ENCODE measurements at places on chromosomes 7 and 10. TPM values are rescaled to one million over a fixed set of nuclear protein-coding genes. Genes with fewer than 3 reads are reported as not detected.
A peak's percentile ranks its signal among the peaks of the same experiment; 100 is the strongest.

Gene AKR1C4
- not detected for total RNA-seq

Gene FGF8
- total RNA-seq: not detected

DNA sequence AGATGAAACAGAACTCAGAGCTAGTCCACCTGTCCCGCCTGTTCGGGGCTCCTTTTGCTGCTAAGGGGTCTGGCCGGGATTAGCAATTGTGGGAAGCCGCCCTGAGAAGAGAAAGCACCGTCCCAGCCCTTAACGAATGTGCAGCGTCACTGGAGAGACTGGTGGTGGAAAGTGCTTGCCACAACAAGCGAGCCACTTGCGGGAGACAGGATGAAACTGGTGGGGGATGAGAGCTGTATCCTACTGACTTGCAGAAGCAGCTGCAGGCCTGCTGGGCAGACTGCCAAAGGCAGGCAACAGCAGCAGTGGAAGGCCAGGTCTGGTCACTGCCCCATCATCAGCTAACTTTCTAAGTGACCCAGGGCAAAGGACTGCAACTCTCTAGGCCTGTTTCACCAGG lies 95.4 kb downstream of the FAM53B start:
- peak; percentile 77 for DNase-seq

- no peak for DNase-seq
Observed at GRCh38 chr10:11425676-11426075, 185.8 kb downstream of the USP6NL start.

GRCh38 chr10:84896909-84897308 lies 568.5 kb downstream of the CCSER2 start:
- no peak for DNase-seq

GRCh38 chr10:75956624-75957023 lies 525.2 kb downstream of the LRMDA start:
- no peak for DNase-seq

DNA sequence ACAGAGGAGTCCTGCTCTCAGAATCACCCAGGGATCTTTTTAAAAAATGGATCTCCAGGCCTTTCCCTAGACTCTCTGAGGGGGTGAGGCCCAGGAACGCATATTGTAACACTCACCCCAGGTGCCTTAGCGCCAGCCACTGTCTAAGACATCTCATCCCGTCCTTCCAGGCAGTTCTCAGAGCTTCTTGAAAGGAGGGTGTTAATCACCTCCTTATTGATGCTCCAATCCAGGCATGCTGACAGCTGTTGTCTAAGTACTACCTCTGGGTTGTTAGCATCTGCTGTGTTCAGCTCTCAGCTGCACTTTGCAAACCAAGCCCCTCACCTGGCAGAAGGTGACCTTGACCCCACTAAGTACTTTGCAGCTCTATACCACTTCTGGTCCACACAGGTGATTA lies 36.0 kb downstream of the KIAA1549 start:
- DNase-seq: no peak

- DNase-seq: no peak
Observed at GRCh38 chr7:157877298-157878090, 540.7 kb downstream of the DNAJB6 start.

Data from ovary (tissue), 10 donors.